ENCODE measurements at places on chromosomes 7 and 10. TPM values are rescaled to one million over a fixed set of nuclear protein-coding genes. Genes with fewer than 3 reads are reported as not detected.

IL15RA gene
- 19.8 TPM for total RNA-seq

RBP3 gene
- not detected for total RNA-seq

- no peaks in the 10 kb centered on the region for H3K36me3 ChIP-seq
- H3K27me3 ChIP-seq: no peaks in the 10 kb centered on the region
- no peaks in the 10 kb centered on the region for H3K4me1 ChIP-seq
- DNase-seq: no peak
- no peak overlapping the region for H3K4me3 ChIP-seq
These were observed 19.0 kb downstream of the CLEC2L start for GRCh38 chr7:139542308-139543151.

FXYD4 gene
- total RNA-seq: not detected

SLC26A5 gene
- not detected for total RNA-seq

IFIT2 gene
- total RNA-seq: 5.7 TPM
